Activated T-cell treated with anti-CD3 and anti-CD28 coated beads for 24 hours (primary cell): ENCODE measurements at places on chromosomes 1 and 21.

DNA sequence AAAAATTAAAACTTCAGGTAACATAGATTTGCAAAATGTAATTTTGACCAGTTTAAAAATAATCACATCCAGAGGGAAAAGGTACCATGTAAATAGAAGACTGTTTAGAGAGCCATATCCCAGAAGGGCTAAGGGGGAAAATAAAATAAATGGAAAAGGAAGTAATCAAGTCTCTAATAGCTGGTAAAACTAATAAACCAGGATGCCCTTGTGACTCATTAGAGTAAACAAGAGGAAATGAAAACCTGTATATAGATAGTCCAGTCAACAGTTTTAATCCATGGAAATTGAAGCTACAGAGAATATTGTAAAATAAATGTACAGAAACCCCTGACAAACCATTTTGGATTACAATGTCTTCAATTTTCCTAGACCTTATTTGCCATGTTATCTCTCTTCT, 698.0 kb upstream of the RGS18 start:
- DNase-seq, result no peak

DNA sequence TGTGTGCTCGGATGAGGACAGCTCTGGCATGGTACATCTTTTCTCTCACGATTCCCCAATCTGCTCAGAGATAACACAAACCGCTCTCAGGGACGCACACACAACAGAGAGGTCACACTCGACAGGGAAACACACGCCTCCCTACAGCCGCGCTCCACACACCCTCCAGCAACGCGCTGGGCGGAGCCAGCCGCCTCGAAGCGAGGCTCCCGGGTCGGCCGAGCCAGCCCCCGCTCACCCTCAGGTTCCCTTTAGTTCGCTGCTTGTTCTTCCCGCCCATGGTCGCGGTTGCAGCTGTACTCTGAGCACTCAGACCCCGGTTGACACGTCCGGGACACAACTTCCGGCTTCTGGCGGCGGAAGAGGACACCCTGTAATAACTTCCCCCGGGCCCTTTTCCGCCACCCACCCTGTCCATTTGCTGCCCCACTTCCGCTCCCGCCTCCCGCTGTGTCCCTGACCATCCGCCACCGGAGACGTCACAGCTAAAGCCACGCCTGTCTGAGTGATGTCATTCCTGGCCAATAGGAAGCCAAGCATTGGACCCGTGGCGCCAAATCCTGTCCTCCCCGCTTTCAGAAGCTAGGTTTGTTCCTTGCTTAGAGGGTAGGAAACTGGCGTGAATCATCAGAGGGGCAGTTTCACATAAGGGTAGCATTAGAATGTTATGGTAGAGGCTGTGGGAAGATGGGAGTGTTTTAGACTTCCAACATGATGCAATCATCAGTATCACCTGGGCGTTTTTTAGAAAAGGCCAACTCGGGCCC, at the start of gene LTN1:
TSS of gene LTN1 (minus strand) at position 352 of the 767 bp plus-strand sequence. CDS start at position 280, 72 bp downstream.
- DNase-seq, result peak; percentile 99

- no peak for DNase-seq
Observed at GRCh38 chr1:26555550-26555981, 26.0 kb downstream of the RPS6KA1 start.

- DNase-seq, result no peak
Observed at GRCh38 chr1:222071387-222071786, 329.5 kb upstream of the DUSP10 start.

DNA sequence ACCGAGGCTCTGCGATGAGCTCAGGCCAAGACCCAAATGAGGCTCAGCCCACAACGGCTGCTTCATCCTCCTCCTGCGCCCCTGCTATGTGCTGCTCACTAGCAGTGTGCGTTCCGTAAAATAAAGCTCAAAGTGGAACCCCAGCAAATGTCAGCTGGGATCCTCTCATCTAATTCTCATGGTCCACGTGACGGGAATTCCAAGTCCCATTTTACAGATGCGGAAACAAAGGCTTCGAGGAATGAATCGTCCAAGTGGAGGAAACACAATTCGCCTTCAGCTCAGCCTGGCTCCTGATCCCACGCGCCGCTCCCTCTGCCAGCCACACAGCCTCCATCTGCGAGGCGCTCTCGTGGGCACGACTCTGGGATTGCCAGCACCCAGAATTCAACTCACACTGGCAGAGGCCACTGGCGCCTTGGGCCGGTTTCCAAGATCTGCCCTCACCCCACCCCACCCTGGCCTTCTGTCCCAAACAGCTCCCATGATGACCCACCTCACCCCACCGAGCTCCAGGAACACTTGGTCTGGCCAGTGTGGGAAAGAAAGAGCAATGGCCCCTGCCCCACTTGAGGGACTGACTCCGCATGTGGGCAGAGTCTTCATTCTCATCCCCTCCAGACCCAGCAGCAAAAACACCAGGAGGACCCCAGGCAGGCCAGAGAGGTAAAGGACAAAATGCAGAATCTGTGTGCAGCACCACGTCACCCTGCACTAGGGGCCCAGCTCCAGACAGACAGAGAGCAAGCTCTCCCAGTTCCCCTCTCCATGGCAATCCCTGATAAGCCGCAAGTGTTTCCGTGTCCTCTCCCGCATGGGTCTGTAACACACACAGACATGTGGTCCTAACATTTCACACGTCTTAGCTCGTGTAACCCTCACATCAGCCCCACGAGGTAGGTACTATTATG, 10.5 kb downstream of the CASZ1 start:
- no peak for DNase-seq

- DNase-seq, result no peak
Observed at GRCh38 chr1:54397090-54397591, 9.1 kb downstream of the SSBP3 start.

- DNase-seq, result no peak
Observed at GRCh38 chr1:195576641-195577040, 1031.6 kb downstream of the KCNT2 start.

DNA sequence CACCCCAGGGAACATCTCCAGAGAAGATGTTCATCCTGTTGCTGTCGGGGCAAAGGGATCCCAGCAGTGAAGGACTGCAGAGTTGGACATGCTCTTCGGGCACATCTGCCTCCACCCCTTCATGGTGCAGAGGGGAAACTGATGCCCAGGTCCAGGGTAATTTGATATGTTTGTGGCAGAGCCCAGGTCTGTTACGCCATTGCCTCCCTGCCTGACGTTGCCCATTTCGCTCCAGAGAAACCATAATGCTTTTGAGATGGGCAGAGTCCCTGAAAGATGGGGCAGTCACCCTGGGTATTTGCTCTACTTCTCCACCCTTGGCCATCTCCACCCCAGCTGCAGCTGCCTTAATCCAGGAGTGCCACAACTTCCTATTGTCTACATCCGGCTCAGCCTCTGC, 290.4 kb upstream of the POU3F1 start:
- no peak for DNase-seq

- DNase-seq, result peak; percentile 85
Observed at GRCh38 chr1:40338745-40339419, 21.8 kb upstream of the COL9A2 start.

GRCh38 chr1:39683591-39684312, 7.5 kb downstream of the HPCAL4 start:
- no peak for DNase-seq

- DNase-seq, result no peak
Observed at GRCh38 chr1:33459691-33460090, 12.8 kb upstream of the ZSCAN20 start.

GRCh38 chr1:236692742-236693141, 6.4 kb downstream of the ACTN2 start:
- no peak for DNase-seq

GRCh38 chr1:169108863-169109560, 2.5 kb downstream of the ATP1B1 start:
- DNase-seq, result no peak

GRCh38 chr1:9825093-9826074, 1.6 kb upstream of the CLSTN1 start:
- DNase-seq, result no peak

GRCh38 chr1:155322953-155323728, 2.4 kb downstream of the RUSC1 start:
- DNase-seq, result peak; percentile 81

DNA sequence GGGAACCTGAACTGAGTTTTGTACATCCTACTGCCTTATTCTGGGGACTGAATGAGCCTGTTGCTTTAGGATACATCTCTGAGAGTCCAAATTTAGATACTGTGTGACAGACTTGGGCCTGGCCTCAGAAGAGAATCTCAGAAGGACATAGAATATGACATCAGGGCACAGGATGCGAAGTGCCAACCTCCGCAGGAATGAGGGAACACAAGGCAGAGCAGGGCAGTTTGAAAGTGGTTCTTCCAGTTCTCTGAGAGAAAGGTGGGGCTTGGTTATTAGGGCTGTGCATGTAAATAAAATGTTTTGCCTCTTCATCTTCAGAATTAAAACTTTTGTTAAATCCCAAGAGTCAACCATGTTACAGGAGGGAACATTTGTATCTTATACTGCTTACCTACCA, 23.1 kb downstream of the TRAF5 start:
- DNase-seq, result no peak

GRCh38 chr1:219100059-219100458, 73.6 kb upstream of the LYPLAL1 start:
- no peak for DNase-seq

- no peak for DNase-seq
Observed at GRCh38 chr1:39269791-39270342, 65.4 kb downstream of the MACF1 start.

DNA sequence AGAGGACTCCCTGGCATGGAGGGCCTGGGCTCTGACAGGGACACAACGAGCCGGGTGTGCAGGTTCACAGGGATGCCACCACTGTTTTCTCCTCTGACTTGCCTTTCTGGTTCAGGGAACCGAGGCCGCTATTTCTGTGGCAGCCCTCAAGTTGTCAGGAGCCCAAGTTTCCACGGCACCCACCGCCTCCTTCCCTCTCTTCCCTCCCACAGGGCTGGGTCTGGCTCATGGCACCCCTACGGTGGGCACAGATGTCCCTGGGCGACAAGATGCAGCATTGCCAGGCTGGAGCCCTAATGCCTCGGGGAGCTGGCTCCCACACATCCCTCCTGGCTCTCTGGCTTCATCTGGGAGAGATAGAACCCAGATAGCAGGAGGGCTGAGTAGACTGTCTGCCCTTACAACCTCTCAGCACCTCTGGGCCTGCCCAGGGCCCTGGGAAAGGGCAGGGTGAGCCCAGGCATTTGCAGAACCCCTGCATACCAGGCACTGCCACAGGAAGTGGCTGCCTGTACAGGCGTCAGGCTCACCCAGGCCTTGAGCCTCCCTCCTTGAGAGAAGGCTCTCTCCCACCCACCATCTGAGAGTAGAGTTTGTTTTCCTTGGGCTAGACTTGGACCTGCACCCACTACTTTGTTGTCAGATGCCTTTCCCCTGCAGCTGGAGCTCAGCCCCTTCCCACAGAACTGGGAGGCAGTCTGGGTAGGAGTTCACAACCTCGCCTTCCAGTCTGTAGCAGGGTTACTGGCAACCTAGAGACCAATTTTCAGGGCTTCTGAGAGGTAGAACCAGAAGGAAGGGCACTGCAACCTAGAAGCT, 20.5 kb downstream of the KCNC4 start:
- DNase-seq, result no peak

GRCh38 chr1:190708418-190709057, 230.9 kb upstream of the BRINP3 start:
- DNase-seq, result no peak

GRCh38 chr1:115980998-115981993, 5.0 kb downstream of the SLC22A15 start:
- DNase-seq, result no peak

GRCh38 chr1:9671377-9672140, 20.0 kb downstream of the PIK3CD start:
- peak; percentile 16 for DNase-seq

DNA sequence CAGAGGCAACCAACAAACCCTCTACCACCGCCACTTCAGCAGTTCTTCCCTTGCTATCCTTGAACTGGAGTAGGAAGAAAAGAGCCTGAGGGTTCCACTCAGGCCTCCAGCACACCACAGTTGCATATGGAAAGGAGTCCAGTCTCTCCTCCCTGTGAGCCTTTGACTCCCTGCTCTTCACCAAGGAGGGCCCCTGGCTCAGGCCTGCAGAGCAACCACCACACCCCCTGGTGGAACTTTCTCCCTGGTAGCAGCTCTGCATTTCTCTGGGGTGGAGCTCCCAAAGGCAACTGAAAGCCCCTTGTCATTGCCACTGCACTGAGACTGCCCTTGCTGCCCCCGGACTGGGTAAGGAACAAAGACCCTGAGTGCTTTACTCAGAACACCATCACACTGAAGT, 1021.5 kb upstream of the ADGRL2 start:
- DNase-seq, result no peak

DNA sequence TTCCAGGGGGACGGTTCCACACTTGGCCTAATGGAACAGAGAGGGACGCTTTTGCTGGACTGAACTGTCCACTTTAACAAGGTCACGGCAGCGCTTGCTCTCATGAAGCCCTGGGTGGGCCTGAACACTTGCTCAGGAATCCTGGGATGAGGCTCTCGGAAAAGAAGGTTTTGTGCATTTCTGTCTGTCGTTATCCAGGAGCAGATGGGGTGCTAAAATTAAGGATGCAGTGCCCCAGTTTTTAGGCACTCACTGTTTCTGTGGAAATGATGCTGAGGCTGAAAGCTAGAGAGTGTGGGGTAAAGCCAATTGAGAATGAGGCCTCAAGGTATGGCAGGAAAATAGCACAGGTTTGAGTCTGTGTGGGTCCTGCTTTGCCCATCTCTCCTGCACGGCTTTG, 111.0 kb downstream of the DAB1 start:
- no peak for DNase-seq

GRCh38 chr1:214702556-214702955, 99.6 kb downstream of the CENPF start:
- DNase-seq, result no peak
